Kidney glomerular epithelial cell (primary cell): ENCODE measurements at places on chromosomes 2 and 18.

GRCh38 chr2:45992741-45993475 is 304.3 kb upstream of the EPAS1 start:
- DNase-seq, result no peak

DNA sequence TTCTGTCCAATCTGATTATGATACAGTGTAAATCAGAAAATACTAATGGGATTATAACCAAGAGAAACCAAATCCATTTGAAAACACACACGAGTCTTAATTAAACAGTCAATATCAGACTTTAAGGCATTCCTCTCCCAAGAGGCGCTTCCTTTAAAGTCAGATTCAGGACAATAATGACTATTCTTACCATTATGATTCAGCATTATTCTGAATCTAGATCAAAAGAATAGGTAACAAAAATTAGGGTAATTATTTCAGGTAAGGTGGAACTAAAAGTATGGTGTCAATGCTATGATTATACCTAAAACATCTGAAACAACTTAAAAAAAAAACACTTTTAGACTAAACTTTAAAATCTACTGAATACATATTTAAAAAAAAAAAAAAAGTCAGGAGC is 12.3 kb downstream of the PSME4 start:
- DNase-seq, result no peak

- DNase-seq, result no peak
These were observed 215.5 kb downstream of the ETAA1 start for GRCh38 chr2:67612576-67613042.

GRCh38 chr2:156947261-156947660 is 310.2 kb upstream of the GALNT5 start:
- DNase-seq, result no peak

DNA sequence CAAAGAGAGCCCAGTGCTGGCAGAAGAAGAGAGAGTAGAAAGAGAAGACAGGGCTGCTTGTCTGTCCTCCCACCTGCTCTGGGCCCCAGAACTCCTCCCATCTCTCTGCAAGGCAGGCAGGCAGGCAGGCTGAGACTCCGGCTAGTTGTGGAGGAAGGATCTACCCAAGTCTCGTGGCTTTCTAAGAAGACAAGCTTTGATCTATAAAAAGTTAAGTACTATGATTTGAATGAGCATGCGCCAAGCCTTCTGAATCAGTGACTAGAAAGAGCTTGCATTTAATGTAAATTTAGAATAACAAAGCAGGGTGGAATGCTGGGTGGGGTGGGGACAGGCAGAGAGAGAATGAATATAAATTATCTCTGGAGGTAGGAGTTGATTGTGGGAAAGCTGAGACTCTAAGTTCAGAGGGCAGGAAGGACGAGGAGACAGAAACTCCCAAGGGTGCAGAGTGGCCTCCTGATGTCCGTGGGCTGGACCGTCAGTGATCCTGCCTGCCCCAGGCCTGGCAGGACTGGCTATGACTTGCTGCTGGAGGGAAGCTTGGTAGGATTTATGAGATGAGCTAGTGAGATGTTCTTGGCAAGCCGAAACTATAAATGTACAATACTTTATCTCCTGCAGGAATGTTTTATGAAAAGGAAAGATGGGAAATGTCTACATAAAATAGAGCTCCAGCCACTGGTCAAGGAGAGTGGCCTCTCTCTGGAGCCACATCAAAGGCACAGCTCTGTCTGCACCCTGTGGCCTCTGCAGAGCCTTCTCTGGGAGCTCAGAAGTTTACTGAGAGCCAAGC is 447.5 kb downstream of the TNS1 start:
- no peak for DNase-seq

- DNase-seq, result no peak
These were observed 15.4 kb downstream of the UXS1 start for GRCh38 chr2:106178716-106179115.

DNA sequence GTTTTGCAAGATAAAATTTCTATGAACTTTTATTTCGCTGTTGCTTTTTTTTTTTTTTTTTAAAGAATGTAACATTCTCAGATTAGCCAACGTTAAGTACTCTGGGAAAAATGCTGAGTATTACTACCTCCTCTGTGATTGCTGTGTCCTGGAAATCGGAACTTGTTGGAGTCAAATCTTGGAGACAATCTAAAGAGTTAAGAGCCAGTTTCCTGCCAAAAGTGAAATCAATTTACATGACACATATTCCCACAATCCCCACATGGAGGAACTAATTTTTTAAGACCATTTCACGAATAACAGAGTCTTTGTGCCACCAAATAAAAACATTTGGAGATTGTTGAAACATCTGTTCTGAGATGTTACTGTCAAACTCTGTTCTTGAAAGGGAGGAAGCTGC is 127.8 kb downstream of the MEP1B start:
- DNase-seq, result no peak

DNA sequence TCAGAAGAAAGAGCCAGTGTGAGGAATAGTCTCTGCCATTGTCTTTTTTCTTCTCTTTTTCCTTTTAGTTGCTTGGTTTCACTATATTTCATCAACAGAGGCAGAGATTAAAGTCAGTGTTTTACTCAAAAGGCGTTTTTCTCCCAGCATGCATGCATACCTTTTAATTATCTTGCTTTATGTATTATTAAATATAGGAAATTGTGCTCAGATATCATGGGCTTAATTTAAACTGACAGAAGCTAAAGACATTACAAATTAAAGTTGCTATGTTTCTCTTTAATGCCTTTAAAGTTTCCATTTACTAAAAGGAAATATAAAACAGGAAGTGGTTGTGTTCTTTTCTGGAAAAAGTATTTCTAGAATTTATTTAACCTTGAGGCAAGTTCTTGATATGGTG is 223.3 kb upstream of the ATP5MC3 start:
- DNase-seq, result no peak

GRCh38 chr18:13288509-13289133 is 70.1 kb downstream of the LDLRAD4 start:
- DNase-seq, result no peak

DNA sequence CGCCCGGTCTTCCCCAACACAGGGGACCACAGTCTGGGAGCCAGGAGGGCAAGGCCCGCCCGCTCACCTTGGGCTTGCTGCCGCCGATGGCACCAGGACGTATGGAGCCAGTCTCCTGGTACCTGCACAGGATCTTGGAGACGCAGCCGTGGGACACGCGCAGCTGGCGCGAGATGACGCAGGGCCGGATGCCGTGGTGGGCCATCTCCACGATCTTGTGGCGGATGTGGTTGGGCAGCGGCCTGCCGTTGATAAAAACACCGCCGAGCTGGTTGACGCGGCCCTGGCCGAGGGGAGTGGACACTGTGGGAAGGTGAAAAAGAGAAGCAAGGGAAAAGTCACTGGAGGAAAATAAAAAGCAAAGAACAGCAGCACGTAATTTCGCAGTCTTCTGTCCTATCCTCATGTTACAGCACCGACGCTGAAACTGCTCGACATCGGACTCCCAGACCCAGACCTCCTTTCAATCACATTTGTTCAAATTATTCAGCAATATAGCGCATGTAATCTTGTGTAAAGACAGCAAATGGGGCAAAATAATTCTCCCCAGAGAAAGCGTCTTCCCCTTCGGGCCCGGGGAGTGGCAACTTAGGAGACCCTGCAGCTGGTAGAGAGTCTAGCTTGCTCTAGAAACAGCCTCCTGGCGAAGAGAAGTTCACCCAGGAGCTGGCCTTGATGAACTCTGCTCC is 1.7 kb downstream of the PAX3 start:
- DNase-seq, result no peak

DNA sequence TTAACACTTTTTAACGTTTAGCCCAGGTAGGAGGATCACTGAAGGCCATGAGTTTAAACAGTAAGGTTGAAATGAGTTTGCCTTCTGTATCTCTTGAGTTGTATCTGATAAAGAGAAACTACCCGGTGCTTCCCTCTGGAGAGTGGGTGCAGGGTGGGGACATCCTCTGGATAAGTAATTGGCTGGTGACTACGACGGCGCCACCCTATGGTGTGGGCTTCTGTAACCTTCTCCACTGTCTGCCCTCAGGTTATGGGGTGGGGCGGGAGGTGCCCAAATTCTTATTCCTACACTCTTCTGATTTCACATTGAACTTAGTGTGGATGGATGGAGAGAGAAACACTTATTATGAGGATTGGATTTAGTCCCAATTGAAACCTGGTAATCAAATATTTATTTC is 68.8 kb downstream of the LDLRAD4 start:
- no peak for DNase-seq

- no peak for DNase-seq
These were observed 101.5 kb upstream of the NFATC1 start for GRCh38 chr18:79294235-79294634.
